ENCODE measurements at places on chromosomes 12 and 14.

- peak; percentile 61 for DNase-seq
Observed at GRCh38 chr14:105842105-105842504, 315.7 kb downstream of the TMEM121 start.

- DNase-seq, result no peak
Observed at GRCh38 chr12:55172686-55173085, 46.5 kb downstream of the OR9K2 start.

- DNase-seq, result no peak
Observed at GRCh38 chr14:72433511-72433910, 460.4 kb downstream of the DPF3 start.

- no peak for DNase-seq
Observed at GRCh38 chr12:44847403-44847802, 28.7 kb downstream of the NELL2 start.

- no peak for DNase-seq
Observed at GRCh38 chr12:119369161-119369560, 34.6 kb downstream of the CCDC60 start.

Measured in DMS79 (cell line).